ENCODE measurements at places on chromosomes 6 and 20.
A peak's percentile ranks its signal among the peaks of the same experiment; 100 is the strongest.

- no peak for DNase-seq
Observed at GRCh38 chr20:41349943-41350342, 9.3 kb downstream of the LPIN3 start.

- DNase-seq: peak; percentile 50
Observed at GRCh38 chr6:152750694-152751093, at the start of gene VIP. Gene VIP (plus strand): TSS chr6:152750797. CDS start chr6:152752178, 1,381 bp downstream.

GRCh38 chr6:52317211-52317610, 32.7 kb upstream of the MCM3 start:
- no peak for DNase-seq

DNA sequence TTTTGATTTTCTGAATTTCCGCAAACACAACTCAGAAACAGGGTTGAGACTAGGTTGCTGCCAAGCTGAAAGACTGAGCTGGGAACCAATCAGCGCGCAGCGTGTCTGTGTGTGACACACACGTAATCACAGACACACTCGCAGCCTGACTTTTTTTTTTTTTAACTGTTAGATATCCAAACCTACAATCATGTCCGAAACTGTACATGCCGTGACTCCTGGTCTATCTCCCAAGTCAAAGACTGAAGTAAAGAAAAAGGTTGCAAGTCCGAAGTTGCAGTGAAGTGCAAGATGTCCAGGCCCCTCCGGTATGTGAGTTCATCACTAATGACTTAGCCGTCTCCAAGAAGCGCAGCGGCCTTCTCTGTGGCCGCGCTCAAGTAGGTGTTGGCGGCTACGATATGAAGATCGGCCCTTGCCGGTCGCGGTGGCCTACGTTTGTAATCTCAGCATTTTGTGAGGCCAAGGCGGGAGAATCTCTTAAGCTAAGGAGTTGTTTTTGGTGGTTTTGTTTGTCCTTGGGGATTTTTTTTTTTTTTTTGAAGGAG, 108.2 kb downstream of the HFE start:
- DNase-seq: peak; percentile 94

- DNase-seq: no peak
Observed at GRCh38 chr6:14974792-14975470, 270.9 kb upstream of the JARID2 start.

GRCh38 chr6:136549300-136550044, 750 bp downstream of the MAP7 start:
- DNase-seq: no peak

- peak; percentile 36 for DNase-seq
Observed at GRCh38 chr20:37408302-37409193, 62.6 kb downstream of the SRC start.

DNA sequence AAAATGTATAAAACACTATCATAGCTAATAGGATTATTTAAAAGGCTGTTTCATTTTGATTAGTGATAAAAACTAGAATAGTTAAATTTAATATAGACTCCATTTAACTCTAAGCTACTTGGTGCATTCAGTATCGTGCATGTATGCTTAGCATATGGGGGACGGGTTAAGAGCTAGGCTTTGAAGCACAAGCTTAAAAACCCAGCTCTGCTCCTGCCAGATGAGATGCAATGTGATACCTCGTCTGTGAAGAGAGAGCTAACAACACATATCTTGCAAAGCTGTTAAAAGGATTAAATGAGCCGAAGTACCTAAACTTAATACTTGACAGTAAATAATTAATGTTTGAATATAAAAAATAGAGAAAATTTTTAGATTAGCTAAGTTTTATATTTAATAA, 42.2 kb downstream of the DTNBP1 start:
- no peak for DNase-seq

GRCh38 chr20:33433465-33434234, 9.9 kb downstream of the SNTA1 start:
- DNase-seq: peak; percentile 4

DNA sequence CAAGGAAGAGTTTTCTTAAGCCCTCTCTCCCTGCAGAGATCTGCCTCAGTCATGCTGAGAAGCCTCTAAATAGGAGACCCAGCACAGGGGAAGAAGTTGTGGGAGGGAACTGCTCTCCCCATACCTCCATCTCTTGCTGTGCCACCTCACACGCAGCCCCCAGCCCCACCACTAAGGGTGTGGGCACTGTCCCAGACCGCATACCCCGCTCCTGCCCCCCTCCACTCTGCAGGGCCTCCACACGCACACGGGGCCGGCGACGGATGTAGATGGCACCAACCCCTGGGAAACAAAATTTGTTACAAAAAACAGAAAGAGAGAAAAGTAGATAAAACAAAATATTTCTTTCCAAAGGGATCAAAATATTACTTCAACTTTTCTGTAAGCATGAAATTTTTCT, 10.2 kb upstream of the CPNE1 start:
- no peak for DNase-seq

GRCh38 chr6:111589366-111589765, 16.3 kb downstream of the TRAF3IP2 start:
- DNase-seq: peak; percentile 75

DNA sequence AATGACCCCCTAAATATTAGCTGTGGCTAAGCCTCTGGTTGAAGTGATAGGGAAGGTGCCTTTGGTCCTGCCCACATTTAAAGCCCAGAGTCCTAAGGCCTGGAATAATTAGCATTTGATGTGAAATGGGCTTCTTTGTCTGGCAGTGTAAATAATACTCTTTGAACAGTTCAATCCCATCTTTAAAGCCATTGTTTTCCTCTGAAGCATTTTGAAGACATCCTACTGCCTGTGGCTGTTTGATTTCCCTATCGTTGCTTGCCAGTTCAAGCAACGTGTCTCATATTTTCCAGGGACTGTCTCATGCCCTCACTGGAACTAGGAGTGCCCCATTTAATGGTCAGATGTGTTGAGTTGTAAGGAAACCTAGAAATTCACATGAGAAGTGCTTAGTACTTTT, 89.3 kb upstream of the BTN3A2 start:
- DNase-seq: no peak

- peak; percentile 55 for DNase-seq
Observed at GRCh38 chr6:121055572-121056163, 278.6 kb downstream of the TBC1D32 start.

DNA sequence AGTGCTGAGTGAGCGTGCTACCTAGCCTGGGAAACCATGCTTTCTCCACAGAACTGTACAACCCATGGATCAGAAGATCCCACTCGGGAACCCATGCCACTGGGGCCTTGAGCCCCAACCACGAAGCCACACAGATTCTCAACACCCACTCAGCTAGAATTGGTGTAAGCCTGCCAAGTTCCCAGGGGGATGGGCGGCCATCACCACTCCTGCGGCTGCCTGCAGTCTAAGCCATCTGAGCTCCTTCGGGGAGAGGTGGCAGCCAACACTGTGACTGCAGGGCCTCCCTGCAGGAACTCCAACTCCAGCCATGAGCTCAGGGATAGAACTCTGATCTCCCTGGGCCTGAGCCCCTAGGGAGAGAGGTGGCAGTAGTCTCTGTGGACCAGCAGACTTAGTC, 33.6 kb upstream of the SENP6 start:
- no peak for DNase-seq

- no peak for DNase-seq
Observed at GRCh38 chr6:36731622-36732310, 34.1 kb downstream of the RAB44 start.

DNA sequence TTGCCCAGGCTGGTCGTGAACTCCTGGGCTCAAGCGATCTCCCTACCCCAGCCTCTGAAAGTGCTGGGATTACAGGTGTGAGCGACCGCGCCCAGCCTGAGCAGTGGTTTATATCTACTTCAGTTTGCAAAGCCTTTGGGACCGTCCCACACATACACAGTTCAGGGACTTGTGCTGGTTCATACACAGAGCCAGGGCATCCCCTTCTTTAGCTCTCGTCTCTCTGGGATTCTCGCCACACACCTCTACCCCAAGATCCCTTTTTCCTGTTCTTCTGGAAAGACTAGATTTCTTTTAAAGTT, 12.5 kb downstream of the CAP2 start:
- DNase-seq: no peak

DNA sequence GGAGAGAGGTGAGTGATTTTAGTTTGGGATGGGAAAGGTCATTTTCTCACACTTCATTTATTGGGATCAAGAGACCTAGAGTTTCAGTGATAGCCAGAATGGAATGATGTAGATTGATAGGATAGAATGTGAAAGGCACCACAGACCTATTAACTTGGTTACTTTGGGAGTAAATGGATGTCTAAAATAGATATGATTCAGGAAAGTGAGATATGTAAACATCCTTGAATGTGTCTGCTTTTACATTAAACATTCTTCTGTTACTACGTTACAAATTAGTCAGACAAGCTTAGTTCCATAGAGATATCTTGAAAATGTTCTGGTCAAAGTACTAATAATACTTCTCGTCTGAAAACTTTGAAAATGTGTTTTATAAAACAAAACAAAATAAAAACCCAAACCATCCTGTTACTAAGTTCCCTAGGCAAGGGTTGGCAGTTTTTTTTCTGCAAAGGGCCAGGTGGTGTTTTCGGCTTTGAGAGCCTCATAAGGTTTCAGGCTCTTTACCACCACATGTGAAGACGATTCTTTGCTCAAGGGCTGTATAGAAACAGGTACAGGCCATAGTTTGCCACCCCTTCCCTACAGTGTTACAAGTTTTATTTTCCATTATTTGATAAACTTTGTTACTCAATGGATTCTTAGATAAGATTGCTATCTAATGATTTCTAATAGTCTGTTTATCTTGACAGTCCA, 3.4 kb downstream of the CYB5R4 start:
- DNase-seq: no peak

- peak; percentile 18 for DNase-seq
Observed at GRCh38 chr6:1864496-1864895, 254.8 kb downstream of the FOXC1 start.

- peak; percentile 2 for DNase-seq
Observed at GRCh38 chr6:167485186-167485978, 160.5 kb downstream of the TTLL2 start.

- no peak for DNase-seq
Observed at GRCh38 chr6:139355172-139355571, 19.3 kb downstream of the CITED2 start.

GRCh38 chr20:55053389-55053788, 578.0 kb downstream of the DOK5 start:
- DNase-seq: no peak

- no peak for DNase-seq
Observed at GRCh38 chr20:3738111-3739053, 5.9 kb downstream of the HSPA12B start.

DNA sequence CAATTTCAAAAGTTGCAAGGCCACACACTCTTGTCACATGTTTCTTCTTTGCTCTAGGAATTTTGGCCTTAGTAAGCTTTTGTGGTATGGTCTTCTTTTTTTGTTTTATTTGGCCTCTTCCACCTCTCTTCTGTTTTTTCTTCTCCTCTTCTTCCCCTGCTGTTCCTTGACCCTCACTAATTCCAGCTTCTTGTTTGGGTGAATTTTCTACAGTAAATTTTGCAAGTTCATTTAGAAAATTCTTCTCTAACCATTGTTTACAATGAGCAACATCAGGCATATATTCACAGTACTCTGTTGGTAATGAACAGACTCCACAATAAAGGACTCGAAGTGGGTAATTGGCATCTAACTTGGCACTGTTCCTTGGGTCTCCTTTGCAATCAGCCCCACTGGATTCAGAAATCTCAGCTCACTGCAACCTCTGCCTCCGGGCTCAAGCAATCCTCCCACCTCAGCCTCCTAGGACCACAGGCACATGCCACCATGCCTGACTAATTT, 5.0 kb downstream of the ASIP start:
- DNase-seq: no peak

DNA sequence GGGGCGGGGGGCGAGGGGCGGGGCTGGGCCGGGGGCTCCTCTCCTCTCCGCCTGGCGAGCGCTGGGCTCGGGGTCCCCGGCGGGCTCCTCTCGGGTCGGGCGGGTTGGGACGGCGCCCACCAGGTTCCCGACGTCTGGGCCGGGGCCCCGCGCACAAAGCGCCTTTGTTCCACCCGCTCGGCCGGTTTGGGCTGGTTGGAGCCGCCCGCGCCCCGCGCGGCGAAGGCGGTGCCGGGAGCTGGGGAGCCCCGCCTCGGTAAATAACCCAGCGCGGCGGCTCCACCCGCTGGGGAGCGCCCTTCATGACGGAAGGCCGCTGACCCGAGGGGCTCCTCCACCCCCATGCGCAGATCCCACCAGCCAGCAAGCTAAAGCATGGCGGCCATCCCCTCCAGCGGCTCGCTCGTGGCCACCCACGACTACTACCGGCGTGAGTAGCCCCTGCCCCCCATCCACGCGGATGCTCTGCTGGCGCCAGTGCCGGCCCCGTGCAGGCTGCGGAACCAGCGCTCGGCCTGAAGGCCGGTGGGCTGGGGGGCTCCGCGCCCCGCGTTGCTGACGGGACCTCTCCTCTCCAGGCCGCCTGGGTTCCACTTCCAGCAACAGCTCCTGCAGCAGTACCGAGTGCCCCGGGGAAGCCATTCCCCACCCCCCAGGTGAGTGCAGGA, 503 bp downstream of the PPDPF start:
- DNase-seq: peak; percentile 65

DNA sequence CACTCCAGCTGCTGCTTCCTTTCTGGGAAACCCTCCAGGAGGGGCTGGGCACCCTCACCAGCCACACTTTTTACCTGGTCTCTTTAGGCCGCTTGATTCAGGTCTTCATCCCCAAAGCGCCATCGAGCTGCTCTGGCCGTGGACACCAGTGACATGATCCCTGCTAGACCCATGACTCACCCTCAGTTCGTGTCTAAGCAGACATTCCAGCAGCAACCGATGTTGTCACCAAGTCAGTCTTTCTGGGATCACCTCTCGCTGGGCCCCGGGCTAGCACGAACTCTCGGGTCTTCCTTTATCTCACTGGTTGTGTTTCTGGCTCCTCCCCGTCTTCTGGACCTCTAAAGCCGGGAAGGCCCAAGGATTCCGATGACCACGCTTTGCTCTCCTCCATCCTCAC, 43.0 kb upstream of the GPR31 start:
- no peak for DNase-seq

- no peak for DNase-seq
Observed at GRCh38 chr6:100876251-100876650, 4.9 kb downstream of the ASCC3 start.

DNA sequence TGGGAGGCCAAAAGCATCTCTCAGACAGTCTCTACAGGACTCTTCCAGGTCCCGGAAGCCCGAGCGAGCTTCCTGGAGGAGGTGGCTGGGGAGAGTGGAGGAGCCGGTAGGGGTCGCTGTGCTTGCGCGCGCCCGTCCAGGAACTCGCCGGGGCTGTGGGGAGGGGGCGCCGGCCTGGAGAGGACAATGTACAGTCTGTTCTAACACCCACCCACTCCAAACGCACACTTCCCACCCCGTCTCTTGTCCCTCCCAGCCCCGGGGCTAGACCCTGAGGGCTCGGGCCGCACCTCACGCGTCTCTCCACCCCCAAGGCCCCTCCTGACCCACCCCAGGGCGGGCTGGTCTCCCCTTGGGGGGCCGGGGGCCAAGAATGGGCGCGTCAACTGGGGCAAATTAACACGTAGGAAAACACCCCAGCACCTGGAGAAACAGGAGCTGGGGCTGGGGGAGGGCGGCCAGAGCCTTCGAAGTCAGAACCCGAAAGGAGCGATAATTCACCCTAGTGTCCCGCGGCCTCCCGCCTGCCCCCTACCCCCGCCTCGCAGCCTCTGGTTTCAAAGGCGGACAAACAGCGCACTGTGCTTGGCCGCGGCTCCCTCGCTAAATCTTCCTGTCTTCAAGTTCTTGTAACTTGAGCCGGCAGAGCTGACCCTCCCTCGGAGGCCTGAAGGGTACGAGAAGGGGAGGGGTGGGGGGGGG, 103.2 kb upstream of the FOXP4 start:
- DNase-seq: peak; percentile 84

GRCh38 chr6:158409451-158409850, 97.2 kb downstream of the TULP4 start:
- DNase-seq: peak; percentile 71

Measured in fibroblast of skin of abdomen (primary cell).